SK-N-SH (cell line): ENCODE measurements at places on chromosomes 4 and X. TPM values are rescaled to one million over a fixed set of nuclear protein-coding genes. Genes with fewer than 3 reads are reported as not detected.

The GYG2 gene
- polyA plus RNA-seq: 1.6 and 1.8 TPM in 2 replicates

The ESX1 gene
- polyA plus RNA-seq: not detected in 2 replicates

The ZNF711 gene
- polyA plus RNA-seq: 3.8 and 5.2 TPM in 2 replicates

The NXF3 gene
- 0.16 and 0.20 TPM in 2 replicates for polyA plus RNA-seq

The SLC9B1 gene
- polyA plus RNA-seq: 0.21 and 0.37 TPM in 2 replicates

The CFP gene
- polyA plus RNA-seq: 0.03 and 0.19 TPM in 2 replicates

The AVPR2 gene
- not detected in 2 replicates for polyA plus RNA-seq

The RHOXF1 gene
- polyA plus RNA-seq: 0.07 TPM in 1 of 2 replicates, not detected in the other

The ATP8A1 gene
- polyA plus RNA-seq: 0.38 and 0.78 TPM in 2 replicates

The ZNF157 gene
- 0.12 and 0.23 TPM in 2 replicates for polyA plus RNA-seq

The SPATA18 gene
- 0.84 and 1.2 TPM in 2 replicates for polyA plus RNA-seq

The UGT2A1 gene
- polyA plus RNA-seq: 0.10 and 0.19 TPM in 2 replicates

The IRF2 gene
- 23.3 and 23.6 TPM in 2 replicates for polyA plus RNA-seq

The OTUD4 gene
- polyA plus RNA-seq: 8.5 and 11.6 TPM in 2 replicates

The TRIML2 gene
- polyA plus RNA-seq: not detected in 2 replicates

The PWWP3B gene
- not detected in 2 replicates for polyA plus RNA-seq

The IL15 gene
- polyA plus RNA-seq: 3.5 and 3.7 TPM in 2 replicates

The POU4F2 gene
- not detected in 2 replicates for polyA plus RNA-seq

The PCDH10 gene
- 0.02 and 0.05 TPM in 2 replicates for polyA plus RNA-seq

The MFSD8 gene
- 7.5 and 12.8 TPM in 2 replicates for polyA plus RNA-seq

The NR3C2 gene
- polyA plus RNA-seq: 0.02 and 0.03 TPM in 2 replicates

The HTT gene
- polyA plus RNA-seq: 11.3 and 13.1 TPM in 2 replicates

The HMX1 gene
- polyA plus RNA-seq: 0.11 and 0.20 TPM in 2 replicates

The GPR82 gene
- not detected in 2 replicates for polyA plus RNA-seq

The MAGEB1 gene
- 0.02 TPM in 1 of 2 replicates, not detected in the other for polyA plus RNA-seq

The DNAAF6 gene
- polyA plus RNA-seq: not detected in 2 replicates

The P2RY4 gene
- 0.05 and 0.06 TPM in 2 replicates for polyA plus RNA-seq

The PASD1 gene
- polyA plus RNA-seq: 0.03 and 0.08 TPM in 2 replicates

The MUC7 gene
- not detected in 2 replicates for polyA plus RNA-seq

The DSPP gene
- not detected in 2 replicates for polyA plus RNA-seq

The UGT8 gene
- not detected in 2 replicates for polyA plus RNA-seq

The RTL3 gene
- polyA plus RNA-seq: 0.64 and 0.80 TPM in 2 replicates

The HTN3 gene
- not detected in 2 replicates for polyA plus RNA-seq

The GCNA gene
- polyA plus RNA-seq: 1.8 and 2.5 TPM in 2 replicates

The CT45A5 gene
- polyA plus RNA-seq: not detected in 2 replicates

The PDZD4 gene
- 1.9 and 2.4 TPM in 2 replicates for polyA plus RNA-seq

The S100P gene
- polyA plus RNA-seq: not detected in 2 replicates

The PCDH7 gene
- 0.45 and 0.48 TPM in 2 replicates for polyA plus RNA-seq

The RAB28 gene
- polyA plus RNA-seq: 10.5 and 14.8 TPM in 2 replicates

The RPA4 gene
- polyA plus RNA-seq: 0.10 and 0.28 TPM in 2 replicates

The CLIC2 gene
- 0.03 and 0.16 TPM in 2 replicates for polyA plus RNA-seq

The TMEM156 gene
- polyA plus RNA-seq: 0.13 and 0.15 TPM in 2 replicates

The TBC1D25 gene
- 11.8 and 18.4 TPM in 2 replicates for polyA plus RNA-seq

The FRYL gene
- polyA plus RNA-seq: 8.2 and 10.2 TPM in 2 replicates

The MAGEB18 gene
- polyA plus RNA-seq: not detected in 2 replicates

The CENPVL1 gene
- 0.03 and 0.06 TPM in 2 replicates for polyA plus RNA-seq

The SORCS2 gene
- 0.99 and 1.6 TPM in 2 replicates for polyA plus RNA-seq

The RTL5 gene
- 1.5 and 1.8 TPM in 2 replicates for polyA plus RNA-seq

The RBMXL3 gene
- not detected in 2 replicates for polyA plus RNA-seq

The CXorf49B gene
- not detected in 2 replicates for polyA plus RNA-seq

The CYSLTR1 gene
- polyA plus RNA-seq: not detected in 2 replicates

The GLRA2 gene
- polyA plus RNA-seq: not detected in 2 replicates

The SPANXB1 gene
- polyA plus RNA-seq: not detected in 2 replicates

The PLP1 gene
- 0.49 and 0.90 TPM in 2 replicates for polyA plus RNA-seq

The EPGN gene
- 0.23 and 0.52 TPM in 2 replicates for polyA plus RNA-seq

The GAB3 gene
- polyA plus RNA-seq: 3.3 and 4.5 TPM in 2 replicates

The PPP3CA gene
- 10.5 and 10.7 TPM in 2 replicates for polyA plus RNA-seq

The SPANXA1 gene
- polyA plus RNA-seq: 1.8 and 25.5 TPM in 2 replicates

The HSD17B13 gene
- 0.05 and 0.13 TPM in 2 replicates for polyA plus RNA-seq

The TBX22 gene
- not detected in 2 replicates for polyA plus RNA-seq
